SK-N-SH treated with all-trans-retinoic acid at 6 μM for 48 hours (cell line): ENCODE measurements at places on chromosomes 5 and 9.

- no peak for ATAC-seq
These were observed 221.6 kb downstream of the ACTL7B start for GRCh38 chr9:108634204-108634603.

- ATAC-seq, result no peak
These were observed 27.1 kb downstream of the RUFY1 start for GRCh38 chr5:179577286-179577960.

DNA sequence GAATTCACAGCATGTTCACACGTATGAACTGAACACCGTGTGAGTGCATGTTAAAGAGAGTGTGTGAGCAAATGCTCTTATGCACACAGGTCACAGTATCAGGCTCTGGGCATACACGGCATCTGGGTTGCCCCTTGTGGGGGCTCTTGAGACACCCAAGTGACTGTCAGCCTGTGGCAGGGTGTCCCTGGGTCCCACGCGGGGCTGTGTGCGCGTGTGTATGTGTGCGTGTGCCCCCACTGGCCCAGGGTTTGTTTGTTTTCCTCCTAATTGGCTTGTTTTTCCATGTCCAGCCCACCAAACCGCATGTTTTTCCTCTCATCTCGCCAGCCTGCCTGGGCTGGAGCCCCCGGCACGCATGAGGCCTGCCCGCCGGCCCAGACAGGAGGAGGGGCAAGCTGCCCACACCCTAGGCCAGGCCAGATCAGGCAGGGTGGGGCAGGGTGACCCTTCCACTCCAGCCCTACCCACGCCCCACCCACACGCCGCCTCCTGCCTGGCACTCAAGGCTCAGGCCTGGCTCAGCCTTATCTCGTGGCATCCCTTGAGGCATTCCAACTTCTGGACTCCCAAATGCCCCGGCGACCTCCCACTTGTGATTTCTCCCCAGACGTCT lies 28.8 kb downstream of the CNTFR start:
- ATAC-seq, result no peak; the same call in 2 of the 3 replicates

- ATAC-seq, result no peak
These were observed 61.6 kb downstream of the ENTREP1 start for GRCh38 chr9:69386651-69387050.

GRCh38 chr5:14574096-14574495 lies 7.5 kb upstream of the OTULINL start:
- ATAC-seq, result no peak

GRCh38 chr9:98720402-98720801 lies 11.7 kb upstream of the GABBR2 start:
- no peak for ATAC-seq

DNA sequence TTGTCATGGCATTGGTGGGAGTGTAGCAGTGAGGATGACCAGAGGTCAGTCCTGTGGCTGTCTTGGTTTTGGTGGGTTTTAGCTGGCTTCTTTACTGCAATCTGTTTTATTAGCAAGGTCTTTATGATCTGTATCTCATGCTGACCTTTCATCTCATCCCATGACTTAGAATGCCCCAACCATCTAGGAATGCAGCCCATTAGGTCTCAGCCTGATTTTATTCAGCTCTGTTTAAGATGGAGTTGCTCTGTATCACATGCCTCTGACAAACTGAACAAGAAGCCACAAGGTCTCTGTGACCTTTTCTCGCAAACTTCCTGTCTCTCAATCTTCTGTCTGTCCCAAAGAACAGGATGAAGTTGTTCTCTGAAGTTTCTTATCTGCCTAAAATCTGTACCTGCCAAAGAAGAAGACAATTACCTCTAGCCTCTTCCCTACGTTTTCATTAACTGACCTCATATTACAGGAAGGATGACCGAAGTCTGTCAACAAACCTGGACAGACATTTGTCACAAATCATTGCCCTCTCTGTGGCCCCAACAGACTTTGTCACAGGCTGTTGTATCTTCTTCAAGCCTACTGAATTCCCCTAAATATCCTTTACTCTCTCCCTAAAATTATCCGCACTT lies 284.2 kb upstream of the SEMA6A start:
- ATAC-seq, result no peak
